ENCODE measurements at places on chromosomes 1 and 21.

DNA sequence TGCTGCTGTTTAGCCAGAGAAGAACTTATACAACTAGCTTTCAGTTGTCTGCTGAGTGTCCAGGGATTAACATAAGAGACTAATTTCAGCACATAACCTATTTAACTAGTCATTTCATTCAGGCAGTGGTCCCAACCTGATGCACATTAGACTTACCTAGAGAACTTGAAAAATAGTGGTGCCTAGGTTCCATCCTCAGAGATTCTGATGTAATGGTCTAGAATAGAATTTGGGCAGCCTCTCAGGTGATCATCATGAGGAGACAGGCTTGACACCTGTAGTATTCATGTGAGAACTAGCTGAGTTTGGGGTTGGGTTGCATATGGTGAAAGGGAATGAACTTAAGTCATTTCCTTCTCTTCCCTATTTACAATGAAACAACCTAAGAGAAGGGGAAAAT is 24.8 kb downstream of the CNST start:
- no peak for DNase-seq

GRCh38 chr21:36538761-36539160 is 58.8 kb upstream of the CLDN14 start:
- no peak for DNase-seq

GRCh38 chr1:209590405-209590804 is 6.9 kb downstream of the CAMK1G start:
- peak; percentile 47 for DNase-seq

DNA sequence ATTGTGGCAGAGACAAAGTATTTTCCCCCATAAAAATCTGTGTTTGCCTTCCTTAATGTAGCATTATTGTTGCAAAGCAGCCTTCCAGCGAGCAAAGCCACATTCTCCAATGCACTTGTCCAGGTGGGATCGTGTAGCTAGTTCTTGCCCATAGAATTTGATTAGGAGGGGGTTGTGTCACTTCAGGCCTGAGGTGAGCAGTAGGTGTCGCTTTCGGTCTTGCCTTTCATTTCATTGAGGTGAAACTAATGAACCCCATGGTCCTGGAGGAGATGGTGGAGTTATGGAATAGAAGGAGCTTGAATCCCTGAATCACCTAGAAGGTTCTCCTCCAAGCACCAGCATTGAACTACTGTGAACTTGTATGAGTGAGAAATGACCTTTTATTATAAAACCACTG is 318.9 kb upstream of the PBX1 start:
- DNase-seq = no peak

DNA sequence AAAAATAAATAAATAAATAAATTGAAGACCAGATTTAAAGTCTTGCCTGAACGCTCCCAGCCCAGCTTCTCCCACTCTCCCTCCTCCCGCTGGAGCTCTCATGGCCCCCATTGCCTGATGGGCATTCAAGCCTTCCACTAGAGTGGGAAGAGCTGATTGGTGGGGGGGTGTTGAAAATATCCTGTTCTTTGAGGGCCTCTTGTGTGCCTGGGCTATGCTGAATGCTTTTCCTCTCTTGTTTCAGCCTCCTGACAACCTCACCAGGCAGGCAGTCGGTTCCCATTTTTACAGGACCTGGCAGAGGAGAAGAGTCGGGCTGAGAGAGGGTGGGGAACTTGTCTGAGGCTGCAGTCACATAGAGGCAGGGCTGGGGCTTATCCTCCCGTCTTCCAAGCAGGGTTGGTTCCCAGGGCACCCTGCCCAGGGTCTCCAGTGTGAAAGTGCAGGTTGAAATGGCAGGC is 59.2 kb upstream of the SSBP3 start:
- DNase-seq = no peak

GRCh38 chr21:35743571-35743970 is 316.8 kb downstream of the SETD4 start:
- DNase-seq = no peak

GRCh38 chr1:119108988-119109387 is 31.5 kb downstream of the WARS2 start:
- no peak for DNase-seq

DNA sequence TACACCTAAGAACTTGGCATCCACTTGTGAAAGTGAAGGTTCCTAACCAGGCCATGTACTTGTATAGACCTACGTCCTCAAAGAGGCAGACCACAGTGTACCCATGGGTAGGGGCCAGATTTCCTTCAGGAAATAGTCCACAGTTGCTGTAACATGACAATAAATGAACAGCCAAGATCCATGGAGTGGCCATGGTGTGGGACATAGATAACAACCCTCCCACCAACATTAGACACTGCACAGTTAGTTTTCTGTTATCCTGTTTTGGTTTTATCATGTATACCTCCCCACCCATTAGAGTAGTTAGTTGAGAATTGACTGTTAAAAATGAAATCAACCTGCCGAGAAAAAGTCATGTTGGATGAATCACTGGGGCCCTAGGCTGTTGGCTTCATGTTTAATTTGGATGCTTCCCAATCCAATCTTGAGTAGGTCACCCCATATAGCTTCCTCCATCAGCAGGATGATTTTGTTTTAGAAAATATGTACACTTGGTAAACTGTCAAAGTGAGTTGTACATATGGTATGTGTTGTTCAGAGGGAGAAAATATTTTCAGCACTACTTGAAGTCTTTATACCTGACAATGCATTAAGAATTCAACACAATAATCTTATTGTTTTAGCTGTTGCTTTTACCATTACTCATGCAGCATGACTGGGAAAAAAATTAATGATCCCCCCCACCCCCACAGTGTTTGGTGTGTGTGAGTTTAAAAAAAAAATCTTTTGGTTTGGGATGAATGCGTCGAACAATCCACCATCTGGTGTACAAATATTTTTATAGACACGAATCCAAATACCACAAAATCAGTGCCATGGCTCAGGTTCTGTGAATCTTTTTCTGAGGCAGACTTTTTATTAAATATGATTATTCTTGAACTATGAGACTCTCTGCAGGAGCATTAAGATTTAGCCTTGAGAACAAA is 88.3 kb upstream of the ARHGAP29 start:
- DNase-seq = no peak

DNA sequence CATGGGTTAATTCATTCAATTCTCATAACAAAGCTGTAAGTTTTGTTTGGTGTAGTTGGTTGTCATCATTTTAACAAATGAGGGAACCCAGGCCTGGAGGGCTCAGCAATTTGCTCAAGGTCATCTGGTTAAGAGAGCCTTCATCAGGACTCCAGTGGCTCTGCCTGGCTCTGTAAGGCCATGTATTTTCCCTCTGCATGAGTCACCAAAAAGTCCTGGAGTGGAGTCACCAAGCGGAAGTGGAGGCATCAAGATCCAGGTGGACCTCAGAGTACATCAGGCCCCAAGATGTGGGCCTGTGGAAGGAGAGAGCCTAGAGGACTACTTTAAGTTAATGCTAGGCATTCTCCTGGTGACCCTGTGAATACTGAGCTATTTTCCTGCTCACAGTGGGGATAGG is 30.0 kb upstream of the RBM15 start:
- DNase-seq = no peak

GRCh38 chr1:62337706-62338631 is 18.7 kb upstream of the KANK4 start:
- no peak for DNase-seq

- DNase-seq = no peak
Measured at GRCh38 chr1:33120436-33121231, 39.7 kb downstream of the AZIN2 start.

DNA sequence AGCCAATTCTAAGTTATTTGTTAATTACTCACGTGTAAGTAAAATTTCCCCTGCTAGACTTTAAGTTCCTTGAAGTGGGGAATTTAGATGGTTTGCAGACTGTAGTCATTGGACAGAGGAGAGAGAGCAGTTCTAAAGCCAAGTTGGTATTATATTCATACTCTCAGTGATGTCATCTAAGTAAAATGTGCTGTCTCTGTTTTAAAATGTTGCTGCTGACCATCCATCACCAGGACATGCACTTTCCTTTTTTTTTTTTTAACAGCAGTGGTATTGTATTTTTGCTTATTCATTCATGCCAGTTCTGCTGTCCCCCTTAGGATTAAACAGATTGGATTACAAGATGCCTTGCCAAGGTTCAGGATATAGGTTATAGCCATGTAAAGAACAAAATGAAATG is 2.3 kb downstream of the TTLL7 start:
- DNase-seq = no peak

- DNase-seq = peak; percentile 8
Measured at GRCh38 chr1:71593523-71593922, 512.7 kb upstream of the ZRANB2 start.

DNA sequence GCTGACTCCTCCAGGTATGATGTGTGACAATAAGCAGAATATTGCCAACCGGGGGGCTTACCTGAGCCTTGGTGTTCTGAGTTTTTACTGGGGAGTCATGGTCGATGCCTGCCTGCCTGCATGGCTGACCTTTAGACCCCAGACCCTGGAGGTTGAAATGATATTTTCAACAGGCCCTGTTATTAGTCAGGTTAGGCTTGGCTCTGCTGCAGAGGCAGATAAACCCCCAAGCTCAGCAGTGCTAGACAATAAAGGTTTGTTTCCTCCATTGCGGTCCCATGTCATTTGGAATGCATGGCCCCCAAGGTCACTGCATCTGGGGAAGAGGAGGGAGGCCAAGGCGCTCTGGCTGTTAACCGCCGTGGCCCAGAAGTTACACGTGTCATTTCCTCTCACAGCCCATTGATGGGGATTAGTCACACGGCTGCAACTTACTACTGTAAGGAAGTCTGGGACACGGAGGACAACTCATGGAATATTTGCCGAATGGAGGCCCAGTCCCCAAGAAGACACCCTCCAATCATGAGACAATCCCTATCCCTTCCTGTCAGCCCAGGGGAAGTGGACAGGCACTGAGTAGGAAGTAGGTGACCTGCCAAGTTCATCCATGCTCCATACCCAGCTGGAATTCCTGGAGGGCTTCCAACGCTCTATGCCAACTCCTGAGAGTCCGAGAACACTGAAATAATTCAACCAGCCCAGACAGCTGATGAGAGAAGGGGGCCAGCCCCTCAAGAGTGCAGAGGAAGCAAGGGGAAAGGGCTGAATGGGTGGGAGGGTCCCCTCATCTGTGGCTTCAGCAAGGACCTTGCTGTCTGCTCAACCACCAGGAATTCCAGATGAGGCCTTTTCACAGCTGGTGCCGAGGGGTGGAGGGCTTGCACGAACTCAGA is 97.3 kb downstream of the TAS1R2 start:
- DNase-seq = no peak

- DNase-seq = no peak
Measured at GRCh38 chr1:82185084-82185483, 384.4 kb downstream of the ADGRL2 start.

DNA sequence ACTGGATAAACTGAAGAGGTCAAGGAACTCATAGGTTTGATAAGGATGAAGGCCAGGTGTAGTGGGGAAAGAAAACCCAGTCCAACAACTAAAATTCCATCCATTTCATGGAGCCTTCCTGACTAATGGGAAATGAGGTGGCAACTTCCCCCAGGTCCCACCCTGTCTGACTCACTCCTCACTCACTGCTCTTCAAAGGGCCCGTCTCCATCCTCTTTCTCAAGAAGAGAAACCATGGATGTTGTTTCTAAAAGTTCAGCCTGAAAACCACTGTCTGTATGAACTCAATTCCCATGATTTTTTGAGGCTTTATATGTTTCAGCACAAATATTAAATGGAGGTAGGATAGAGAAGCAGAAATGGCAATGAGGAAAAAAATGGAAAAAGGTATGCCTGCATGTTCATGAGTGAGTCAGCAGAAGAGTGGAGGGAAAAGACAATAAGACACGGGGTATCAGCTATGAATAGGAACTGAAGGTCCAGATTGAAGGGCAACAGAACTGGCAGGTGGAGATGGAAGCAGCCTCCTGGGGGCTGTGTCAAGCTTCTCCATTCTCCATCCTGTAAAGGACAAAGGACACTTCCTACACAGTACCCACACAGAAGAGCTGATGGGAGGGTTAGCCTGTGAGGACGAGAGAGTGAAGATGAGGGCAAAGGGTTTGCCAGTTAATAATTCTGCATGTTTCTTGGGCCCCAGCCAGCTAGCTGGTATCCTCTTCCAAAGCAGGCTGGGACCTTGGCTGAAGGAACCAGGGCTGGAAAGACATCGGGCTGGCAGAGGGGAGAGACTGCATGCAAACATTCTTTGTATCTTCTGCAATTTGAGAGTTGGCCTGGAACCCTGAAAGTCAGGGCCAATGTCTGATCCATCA is 5.5 kb upstream of the ELOVL1 start:
- no peak for DNase-seq

DNA sequence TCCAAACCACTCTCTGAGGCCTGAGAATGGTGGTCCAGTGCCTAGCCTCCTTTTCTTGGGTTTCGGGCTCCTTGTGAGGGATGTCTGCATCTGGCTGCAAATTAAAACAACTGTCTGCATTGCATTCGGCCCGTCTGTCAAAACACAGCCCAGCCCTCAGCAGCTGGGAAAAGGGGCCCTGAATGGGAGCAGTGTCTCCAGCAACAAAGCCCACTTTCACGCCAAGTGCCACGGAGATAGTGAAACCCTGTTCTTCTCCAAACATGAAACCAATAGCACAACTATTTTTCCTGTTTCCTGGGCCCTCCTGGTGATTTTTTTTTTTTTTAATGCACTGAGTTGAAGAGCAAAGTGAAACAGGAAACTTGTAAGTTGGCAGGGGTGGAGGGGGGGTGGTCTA is 138.4 kb downstream of the PLXNA2 start:
- no peak for DNase-seq

DNA sequence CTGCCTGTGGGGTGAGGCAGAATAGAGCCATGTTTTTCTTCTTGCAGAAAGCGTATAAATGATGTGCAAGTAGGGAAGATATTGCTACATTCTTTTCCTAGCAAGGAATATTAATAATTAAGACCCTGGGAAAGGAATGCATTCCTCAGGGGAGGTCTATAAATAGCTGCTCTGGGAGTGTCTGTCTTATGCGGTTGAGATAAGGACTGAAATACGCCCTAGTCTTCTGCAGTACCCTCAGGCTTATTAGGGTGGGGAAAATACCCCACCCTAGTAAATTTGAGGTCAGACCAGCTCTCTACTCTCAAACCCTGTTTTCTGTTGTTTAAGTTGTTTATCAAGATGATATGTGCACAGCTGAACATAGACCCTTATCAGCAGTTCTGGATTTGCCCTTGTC is 155.9 kb upstream of the HMCN1 start:
- DNase-seq = no peak

- DNase-seq = no peak
Measured at GRCh38 chr1:92599184-92599583, 112.5 kb upstream of the GFI1 start.

DNA sequence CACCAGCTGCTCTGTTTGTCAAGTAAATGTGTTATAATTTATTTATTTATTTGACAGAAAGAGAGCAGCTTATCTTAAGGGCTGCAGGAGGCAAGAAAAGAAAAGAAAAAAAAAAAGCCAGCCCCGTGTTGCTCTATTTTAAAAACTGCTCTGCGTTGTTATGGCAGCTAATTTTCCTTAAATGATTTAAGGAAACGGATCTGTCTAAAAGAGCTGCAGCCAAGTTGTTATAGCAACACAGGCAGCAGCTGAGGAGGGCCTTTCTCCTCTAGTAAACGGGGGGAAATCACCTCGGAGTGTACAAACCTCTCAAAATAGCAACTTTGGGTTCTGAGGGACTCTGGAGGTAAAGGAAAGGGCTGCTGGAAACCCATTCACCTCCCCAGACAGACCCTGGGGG is 149.2 kb downstream of the BEND5 start:
- no peak for DNase-seq

GRCh38 chr1:972726-973458 is 6.6 kb downstream of the PLEKHN1 start:
- no peak for DNase-seq

GRCh38 chr1:211947396-211948295 is 87.7 kb downstream of the INTS7 start:
- DNase-seq = no peak

GRCh38 chr21:14270631-14271030 is 54.7 kb downstream of the RBM11 start:
- DNase-seq = no peak
